PC-9 (cell line): ENCODE measurements at places on chromosomes 5 and 9.

DNA sequence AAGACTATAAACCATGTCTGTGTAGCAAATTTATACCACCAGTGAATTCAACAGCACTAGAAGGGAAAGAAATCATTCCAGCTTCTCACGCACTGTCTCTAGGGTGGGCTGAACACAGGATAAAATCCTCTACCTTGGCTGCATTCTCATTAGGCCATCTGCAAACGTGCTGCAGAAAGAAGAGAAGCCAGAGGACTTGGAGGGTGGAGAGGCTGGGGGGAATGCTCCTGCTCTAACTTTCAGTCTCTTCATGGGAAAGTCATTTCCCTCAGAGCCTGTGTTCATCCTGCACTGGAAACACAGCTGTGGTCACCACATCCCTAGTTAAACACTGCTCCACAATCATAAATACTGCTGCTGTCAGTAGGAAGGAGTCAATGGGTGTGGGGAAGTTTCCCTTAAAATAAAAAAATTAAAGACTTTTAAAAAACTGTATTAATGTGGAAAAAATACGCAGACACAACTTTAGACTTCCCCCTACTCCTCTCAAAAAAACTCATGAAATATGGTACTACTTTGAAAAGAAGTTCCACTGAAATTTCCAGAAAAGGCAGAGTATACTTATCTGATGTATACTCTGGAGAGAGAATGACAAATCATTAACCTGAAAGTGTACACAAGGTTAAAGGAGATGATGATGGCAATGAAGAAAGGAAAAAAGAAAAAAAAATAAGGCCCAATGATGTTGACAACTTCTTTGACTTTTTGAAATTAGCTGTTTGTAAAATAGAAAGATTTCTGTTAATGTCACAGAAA, 46.8 kb downstream of the LHFPL2 start:
- DNase-seq: no peak

- DNase-seq: no peak
Observed at GRCh38 chr9:70883963-70884793, 237.2 kb downstream of the TRPM3 start.

GRCh38 chr5:52013523-52013922, 630.3 kb downstream of the ISL1 start:
- no peak for DNase-seq

GRCh38 chr5:113538313-113538712, 24.8 kb downstream of the YTHDC2 start:
- DNase-seq: no peak

DNA sequence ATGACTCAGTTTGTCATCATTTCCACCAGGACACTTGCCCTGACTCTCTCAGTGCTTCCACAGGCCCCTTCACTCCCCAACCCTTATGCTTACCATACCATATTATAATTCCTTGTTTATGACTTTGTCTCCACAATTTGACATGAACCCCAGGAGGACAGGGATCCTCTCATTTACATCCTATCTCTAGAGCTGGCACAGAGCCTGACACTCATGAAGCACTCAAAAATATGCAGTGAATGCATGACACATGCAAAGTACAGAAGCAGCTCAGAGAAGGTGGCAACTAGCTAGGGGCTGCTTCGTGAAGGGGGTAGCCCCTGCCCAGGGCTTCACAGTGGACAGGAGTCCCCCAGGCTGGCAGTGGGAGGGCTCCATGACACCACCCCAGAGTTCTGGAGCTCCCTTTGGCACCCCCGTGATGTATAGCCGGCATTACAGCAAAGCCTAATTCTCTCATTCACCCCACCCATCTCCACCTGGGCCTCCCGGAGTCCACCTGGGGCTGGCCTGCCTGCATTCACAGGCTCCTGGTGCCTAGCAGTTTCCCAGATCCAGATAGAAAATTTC, 112.0 kb upstream of the SPOCK1 start:
- no peak for DNase-seq

DNA sequence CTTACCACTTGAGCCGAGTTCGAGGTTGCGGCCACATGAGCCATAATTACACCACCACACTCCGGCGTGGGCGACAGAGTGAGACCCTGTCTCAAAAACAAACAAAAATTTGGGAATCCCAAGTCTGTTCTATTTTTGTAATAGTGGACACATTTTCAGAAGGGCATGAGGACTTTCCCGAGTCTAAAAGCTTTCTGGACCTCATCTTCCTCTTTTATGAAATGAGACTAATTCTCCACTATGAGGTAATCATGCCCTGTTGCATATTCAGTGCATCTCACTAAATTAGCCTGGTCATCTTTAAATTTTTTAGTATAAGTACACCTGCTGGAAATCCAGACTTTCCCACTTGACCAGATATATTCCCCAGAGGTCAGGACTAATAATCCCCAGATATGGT, 55.7 kb downstream of the GGTA1 start:
- DNase-seq: no peak

DNA sequence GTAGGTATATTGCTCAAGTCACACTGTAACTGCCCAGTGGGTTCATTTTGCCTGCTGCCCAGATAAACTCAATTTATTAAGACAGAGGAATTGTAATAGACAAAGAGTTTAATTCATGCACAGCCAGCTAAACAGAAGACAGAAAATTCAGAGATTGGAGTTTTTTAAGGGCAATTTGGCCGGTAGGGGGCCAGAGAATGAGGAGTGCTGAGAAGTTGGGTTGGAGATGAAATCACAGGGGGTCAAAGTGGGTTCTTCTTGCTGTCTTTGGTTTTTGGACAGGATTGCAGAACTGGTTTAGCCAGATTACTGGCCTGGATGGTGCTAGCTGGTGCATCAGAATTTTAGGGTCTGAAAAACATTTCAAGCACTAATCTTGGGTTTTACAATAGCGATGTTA, 20.7 kb upstream of the IL33 start:
- no peak for DNase-seq

GRCh38 chr5:74112372-74113195, 486.6 kb downstream of the ARHGEF28 start:
- DNase-seq: no peak

DNA sequence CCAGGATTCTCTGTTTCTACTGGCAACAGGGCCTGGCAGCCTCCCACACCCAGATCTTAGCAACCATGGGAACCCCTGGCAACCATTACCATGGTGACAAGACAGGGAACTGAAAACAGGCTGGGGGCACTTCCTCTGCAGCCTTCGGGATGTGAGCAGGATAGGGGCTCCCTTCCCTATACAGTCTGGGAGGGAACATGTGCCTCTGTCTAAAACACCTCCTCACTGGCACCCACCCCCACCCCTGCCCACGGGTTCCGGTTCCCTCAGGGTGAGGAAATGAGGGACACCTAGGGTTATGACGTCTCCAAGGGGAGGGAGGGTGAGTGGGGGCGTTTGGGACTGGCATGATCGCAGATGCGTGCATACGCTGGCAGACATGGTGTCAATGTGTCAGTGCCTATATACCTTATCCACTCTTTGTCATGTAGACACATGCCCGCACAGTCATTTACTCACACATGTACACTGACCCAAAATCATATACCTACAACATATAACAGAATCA, 3.0 kb upstream of the DNAJB5 start:
- no peak for DNase-seq

DNA sequence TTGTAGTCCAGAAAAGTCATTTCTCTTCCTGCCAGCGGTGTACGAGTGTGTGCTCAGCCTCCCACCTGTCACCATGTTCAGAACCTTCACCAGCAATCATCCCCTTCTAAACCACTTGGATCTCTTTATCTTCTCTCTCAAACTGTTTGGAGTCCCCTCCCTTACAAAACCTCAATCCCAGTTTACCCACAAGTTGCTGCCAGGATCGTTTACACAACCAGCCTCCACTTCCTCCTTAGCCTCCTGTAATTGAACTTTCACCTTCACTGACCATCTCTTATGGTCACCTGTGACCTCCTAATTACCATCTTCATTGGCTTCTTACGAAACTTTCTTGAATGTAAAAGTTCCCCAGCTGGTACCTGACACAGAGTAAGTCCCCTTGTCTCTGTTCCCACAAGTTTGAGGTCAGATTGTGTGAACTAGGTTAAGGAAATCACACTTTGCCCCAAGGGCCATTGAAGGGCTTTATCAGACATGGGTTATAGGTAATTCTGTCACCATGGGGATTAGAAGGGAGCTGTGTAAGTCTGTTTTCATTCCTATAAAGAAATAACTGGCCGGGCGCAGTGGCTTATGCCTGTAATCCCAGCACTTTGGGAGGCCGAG, 20.0 kb downstream of the RNF44 start:
- DNase-seq: no peak

DNA sequence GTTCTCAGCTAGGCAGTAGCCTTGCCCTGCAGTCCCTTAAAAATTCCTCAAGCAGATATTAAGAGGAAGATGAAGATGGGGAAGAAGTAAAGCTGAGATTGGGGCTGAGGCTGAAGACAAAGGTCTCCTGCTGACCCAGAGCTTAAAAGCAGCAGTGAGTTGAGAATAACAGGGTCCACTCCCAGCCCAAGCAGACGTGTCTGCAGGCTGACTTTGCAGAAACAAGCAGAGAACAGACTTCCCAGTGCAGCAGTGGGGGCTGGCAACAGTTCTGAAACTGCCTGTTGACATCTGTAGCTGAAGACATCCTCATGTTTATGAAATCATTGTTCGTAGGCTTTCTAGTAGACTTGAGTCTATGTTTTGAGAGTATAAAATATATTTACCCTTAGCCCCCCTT, 1.1 kb downstream of the CTXN3 start:
- no peak for DNase-seq

GRCh38 chr5:126659805-126660482, 59.2 kb downstream of the PHAX start:
- DNase-seq: no peak

- no peak for DNase-seq
Observed at GRCh38 chr5:117299936-117300328, 725.3 kb upstream of the SEMA6A start.

- no peak for DNase-seq
Observed at GRCh38 chr5:122236270-122237040, 75.6 kb upstream of the SNCAIP start.

DNA sequence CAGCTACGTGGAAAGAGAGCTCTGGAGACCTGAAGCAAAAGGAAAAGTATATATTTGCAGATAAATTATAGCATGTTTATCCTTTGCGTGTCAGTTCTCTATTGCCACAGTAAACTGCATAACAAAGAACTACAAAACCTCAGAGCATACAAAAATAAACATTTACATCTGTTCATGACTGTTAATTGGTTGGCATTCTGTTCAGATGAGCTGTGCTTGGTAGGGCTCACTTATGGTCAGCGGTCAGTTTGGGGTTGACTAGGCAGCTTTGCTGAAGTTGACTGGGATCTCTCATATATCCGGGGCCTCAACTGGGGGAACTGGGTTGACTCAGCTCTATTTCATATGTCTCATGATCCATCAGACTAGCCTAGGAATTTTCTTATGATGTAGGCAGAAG, 257.7 kb downstream of the TLE1 start:
- DNase-seq: no peak

GRCh38 chr9:17852108-17852507, 273.2 kb downstream of the SH3GL2 start:
- DNase-seq: no peak

GRCh38 chr9:123941524-123942070, 11.7 kb upstream of the DENND1A start:
- DNase-seq: no peak

GRCh38 chr9:94174164-94174563, 84.9 kb upstream of the ZNF169 start:
- DNase-seq: no peak

DNA sequence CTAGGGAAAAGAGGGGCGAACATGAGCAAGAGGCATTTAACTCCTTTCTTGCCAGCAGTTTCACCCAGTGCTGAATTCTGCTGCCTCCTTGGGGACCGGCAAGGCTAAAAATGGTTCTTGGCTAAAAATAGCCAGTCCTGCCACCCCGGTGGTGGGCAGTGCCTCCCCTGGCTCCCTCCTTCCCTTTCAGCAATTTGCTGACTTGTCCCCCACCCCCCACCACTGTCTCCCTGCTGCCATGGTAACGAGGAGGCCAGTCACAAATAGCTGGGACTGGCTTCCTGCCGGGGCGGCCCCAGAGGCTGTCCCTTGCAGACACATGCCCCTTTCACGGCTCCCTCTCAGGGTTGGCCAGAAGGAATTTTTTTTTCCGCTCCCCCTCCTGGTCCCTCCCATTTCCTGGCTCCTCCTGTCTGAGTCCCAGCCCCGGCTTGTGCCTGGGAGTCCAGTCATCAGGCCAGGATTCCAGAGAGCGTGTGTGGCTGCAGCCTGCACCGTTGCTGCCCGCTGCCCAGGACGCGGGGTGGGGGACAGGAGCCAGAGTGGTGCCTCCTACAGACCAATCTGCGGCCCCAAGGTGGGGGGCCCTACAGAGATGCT, 130.3 kb downstream of the RGS3 start:
- DNase-seq: no peak

GRCh38 chr9:28782630-28783029, 1209.3 kb upstream of the C9orf72 start:
- no peak for DNase-seq

GRCh38 chr5:1294835-1295649, at the start of gene TERT:
Gene TERT (minus strand): TSS chr5:1295068. CDS start chr5:1294989, 79 bp downstream.
- no peak for DNase-seq

GRCh38 chr5:79640571-79641055, 28.4 kb downstream of the TENT2 start:
- no peak for DNase-seq

DNA sequence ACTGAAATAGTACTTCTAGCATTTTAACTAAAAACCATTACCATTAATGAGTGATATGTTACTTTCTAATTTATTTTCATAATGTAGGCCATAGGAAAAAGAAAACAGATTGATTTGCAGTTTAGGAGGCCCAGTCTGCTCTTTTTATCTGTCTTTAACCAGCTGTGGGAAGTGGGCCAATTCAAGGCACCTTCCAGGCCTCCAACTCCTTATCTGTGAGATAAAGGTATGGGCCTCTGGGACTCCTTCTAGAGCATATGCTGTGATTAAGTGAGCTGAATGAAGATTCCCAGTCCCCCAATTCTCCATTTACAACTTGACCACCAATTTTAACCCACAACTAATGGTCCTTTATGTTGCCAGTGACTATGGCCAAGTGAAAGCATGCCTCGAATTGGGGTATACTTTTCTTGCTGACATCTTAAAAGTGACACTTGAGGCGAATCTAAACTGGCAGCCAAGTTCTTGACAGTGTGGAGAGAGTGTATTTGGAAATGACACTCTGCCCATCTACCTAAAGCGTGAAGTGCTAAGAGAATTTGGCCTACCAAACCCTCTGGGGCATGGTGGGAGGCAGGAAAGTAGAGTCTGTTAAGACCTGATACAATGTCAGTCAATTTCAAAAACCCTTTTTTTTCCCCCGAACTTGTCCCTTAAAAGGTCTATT, 88.3 kb downstream of the PIK3R1 start:
- no peak for DNase-seq
